ENCODE measurements at places on chromosomes 11 and 22. TPM values are rescaled to one million over a fixed set of nuclear protein-coding genes. Genes with fewer than 3 reads are reported as not detected.

The LYVE1 gene
- total RNA-seq: 0.31 TPM

The SYT8 gene
- total RNA-seq: 3.5 TPM

The ABCG4 gene
- total RNA-seq: 0.39 TPM

DNA sequence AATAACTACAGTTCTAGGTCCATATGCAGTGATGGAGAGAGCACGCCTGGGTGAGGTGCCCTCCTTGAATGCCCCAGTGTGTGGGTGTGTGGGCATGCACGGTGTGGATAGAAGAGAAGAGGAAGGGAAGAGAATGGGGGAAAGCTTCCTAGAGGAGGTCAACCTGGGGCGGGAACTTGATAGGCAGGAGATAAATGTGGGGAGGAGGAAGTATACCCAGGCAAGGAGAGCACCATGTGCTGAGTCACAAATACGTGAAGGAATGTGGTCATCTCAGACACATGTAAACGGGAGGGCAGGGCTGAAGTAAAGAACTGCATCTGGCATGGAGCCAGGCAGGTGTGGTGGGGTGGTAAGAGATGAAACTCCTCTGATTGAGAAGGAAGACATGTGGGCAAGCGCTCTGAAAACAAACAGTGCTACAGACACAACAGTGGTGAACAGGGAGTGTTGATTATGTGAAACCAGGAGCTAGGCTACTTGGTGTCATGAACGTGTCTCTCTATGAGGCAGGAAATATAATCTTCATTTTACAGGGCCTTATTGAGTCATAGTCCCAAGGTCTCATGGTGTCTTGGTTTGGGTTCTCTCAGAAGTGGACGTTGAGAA is 61.5 kb upstream of the EED start:
- no peak for DNase-seq

DNA sequence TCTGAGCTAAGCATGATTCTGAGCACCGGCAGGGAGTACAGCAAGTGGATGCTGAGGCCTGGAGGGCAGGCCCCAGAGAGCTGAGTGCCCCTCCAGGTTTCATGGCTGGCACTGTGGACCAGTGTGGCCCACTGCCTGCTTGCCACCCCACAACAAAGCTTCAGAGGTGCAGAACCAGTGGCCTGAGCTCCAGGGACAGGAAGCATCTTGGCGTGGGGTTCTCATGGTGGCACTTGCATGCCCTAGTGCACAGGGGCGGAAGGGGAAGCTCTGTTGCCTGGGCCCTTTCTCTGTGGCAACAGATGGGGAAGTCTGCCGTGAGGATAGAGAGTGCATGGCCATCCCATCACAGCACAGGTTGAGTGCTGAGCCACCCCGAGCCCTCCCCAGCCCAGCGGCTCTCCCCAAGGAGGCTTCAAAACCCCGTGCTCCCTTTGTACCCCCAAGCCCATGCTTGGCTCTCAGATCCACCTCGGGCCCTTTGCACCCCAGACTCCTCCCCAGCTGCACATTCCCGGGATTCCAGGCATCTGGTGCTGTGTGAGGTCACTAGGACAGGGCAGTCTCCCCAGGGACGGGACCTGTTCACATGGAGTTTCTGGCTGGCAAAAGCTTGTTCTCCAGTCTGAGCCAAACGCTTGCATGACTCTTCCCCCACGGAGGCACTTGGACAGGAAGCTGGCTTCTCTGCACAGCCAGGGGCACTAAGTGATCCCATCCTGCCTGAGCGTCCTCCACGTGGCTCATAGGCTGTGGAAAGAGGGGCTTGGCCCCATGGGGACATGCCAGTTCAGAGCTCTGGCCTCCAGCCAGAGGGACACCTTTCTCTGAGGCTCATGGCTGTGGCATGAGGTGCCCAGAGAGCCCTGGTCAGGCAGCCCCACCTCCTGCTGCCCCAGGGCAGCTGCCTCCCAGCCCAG is 4.2 kb downstream of the SLC25A1 start:
- no peak for DNase-seq

- DNase-seq: no peak
These were observed 301.8 kb upstream of the CADM1 start for GRCh38 chr11:115806056-115806455.

- DNase-seq: no peak
These were observed 9.9 kb downstream of the FADS3 start for GRCh38 chr11:61881397-61881796.

DNA sequence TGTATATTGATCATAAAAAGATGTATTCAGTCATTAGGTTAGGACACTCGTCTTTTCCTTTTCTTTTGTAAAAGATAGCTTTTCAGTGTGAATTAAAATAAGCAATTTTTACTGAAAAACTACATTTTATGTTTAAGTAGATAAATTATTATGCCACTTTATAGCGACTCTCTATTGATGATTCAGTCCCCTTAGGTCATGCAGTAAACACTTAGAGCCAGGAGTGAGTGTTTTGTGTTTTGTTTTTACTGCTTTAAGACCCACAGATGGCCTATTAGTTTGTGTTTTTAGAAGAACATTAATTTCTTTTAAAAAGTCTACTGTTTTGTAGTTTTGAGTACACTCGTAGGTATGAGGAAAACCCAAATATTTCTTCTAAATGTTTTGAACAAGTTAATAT is 86.6 kb downstream of the YAP1 start:
- no peak for DNase-seq

GRCh38 chr11:64762674-64763525 is 3.1 kb upstream of the PYGM start:
- no peak for DNase-seq

GRCh38 chr11:117832511-117832910 is 8.0 kb upstream of the FXYD2 start:
- no peak for DNase-seq

- DNase-seq: no peak
These were observed 71.9 kb downstream of the FBXO7 start for GRCh38 chr22:32546496-32546895.

DNA sequence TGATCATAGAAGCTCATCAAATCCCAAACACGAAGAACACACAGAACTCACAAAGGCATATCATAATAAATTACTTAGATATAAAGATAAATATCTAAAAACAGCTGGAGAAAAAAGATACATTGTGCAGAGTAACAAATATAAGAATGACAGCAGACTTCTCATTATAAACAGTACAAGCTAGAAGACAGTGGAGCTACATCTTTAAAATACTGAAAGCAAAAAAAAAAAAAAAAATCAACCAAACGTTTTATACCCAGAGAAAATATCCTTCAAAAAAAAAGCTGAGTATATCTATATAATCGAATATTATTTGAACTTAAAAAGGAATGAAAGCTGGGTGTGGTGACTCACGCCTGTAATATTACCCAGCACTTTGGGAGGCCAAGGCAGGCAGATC is 90.0 kb downstream of the SBF2 start:
- DNase-seq: no peak

All from Panc1 (cell line).